ENCODE measurements at places on chromosomes 2 and 18. TPM values are rescaled to one million over a fixed set of nuclear protein-coding genes. Genes with fewer than 3 reads are reported as not detected.

The CNRIP1 gene
- polyA plus RNA-seq: 5.0 TPM

DNA sequence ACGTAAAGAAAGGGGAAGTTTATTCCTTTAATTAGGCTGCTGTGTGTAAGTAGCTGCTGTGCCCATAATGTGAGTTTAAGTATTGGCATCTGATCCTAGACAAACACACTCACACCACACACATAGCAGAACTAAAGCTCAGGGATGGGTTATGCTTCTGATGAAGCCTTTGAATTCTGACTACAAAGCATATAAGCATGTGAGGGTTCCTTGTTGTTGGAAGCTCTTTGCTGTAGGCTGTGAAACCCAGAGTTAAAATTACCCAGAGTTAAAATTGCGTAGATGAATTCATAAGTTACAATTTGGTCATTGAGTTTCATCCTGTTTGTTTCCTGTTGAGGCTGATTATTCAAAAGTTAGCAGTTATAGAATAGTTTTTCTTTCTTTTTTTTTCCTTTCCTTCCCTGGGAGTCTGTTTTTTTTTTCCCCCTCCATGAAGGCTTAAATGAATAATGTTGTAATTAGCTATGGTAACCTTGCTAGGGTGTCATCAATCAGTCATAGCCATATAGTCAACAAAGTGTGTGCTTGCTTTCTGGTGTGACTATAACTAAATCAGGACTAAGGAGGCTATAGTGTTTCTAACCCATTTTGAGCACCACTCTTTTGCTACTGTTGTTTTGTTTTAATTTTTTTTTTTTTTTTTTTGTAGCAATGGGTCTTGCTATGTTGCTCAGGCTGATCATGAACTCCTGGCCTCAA is 426.1 kb downstream of the PARD3B start:
- no peak for DNase-seq

The COL5A2 gene
- 4.7 TPM for polyA plus RNA-seq

- DNase-seq: no peak
Measured at GRCh38 chr2:132873738-132874137, 203.7 kb upstream of the LYPD1 start.

The PAX8 gene
- polyA plus RNA-seq: 0.08 TPM
